Activated T-cell treated with anti-CD3 and anti-CD28 coated beads for 24 hours (primary cell): ENCODE measurements at places on chromosomes 16 and 17.
A peak's percentile ranks its signal among the peaks of the same experiment; 100 is the strongest.

GRCh38 chr17:2084036-2084765 is 29.3 kb downstream of the HIC1 start:
- DNase-seq: no peak

DNA sequence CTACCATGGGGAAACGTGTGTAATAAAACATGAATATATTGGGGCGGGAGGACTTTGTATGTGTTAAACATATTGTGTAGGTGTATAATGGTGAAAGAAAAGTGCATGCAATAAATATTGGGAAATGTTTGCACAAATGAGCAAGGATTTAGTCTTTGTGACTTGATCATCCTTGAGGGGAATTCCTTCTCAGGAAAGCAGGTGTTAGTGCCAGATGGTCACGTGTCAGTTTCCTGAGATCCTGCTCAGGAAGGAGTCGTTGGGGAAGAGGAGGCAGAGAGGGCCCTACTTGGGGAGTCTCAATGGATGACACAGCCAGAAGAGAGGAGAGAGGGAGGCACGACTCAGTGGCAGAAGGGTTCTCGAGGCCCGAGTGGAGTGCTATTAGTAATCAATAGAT is 53.2 kb downstream of the MSI2 start:
- DNase-seq: no peak

DNA sequence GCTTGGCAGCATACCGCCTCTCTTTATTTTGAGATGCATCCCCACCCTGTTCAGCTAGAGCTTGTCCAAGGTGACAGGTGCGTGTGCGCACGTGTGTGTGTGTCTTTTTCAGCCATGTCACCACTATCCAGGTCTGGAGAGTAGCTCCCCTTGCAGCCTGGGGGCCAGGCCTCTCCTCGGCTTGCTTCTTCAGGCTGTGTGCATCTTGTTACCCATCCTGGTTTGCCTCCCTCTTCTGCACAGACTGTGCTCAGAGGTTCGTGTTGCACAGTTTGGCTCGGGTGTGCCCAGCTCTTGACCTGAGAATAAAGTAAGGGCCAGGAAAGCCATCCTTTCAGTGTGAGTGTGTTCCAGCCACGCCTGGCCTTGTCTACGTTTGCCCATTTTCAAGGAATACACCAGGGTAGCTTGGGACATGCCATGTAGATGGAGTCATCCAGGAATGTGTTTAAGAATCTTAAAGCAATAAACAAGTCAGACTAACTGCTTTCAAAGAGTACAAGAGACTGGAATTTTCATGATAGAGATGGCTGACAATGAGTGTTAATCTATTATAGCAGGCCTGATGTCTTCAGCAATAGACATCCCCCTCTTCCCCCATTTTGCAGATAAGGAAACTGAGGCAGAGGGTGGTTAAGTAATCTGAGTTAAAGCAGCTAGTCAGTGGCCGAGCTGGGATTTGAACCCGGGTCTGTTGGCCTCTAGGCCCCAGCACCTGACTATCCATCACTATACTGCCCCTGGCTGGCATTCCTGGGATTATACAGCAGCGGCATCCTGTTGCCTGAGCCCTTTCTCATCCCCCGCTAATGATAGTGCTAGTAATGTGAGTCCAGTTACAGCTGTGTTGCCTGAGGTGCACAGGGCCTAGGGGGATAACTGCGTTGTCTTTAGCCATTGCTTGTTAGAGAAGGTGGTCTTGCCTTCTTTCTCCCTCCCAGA is 77.9 kb downstream of the KSR1 start:
- no peak for DNase-seq

DNA sequence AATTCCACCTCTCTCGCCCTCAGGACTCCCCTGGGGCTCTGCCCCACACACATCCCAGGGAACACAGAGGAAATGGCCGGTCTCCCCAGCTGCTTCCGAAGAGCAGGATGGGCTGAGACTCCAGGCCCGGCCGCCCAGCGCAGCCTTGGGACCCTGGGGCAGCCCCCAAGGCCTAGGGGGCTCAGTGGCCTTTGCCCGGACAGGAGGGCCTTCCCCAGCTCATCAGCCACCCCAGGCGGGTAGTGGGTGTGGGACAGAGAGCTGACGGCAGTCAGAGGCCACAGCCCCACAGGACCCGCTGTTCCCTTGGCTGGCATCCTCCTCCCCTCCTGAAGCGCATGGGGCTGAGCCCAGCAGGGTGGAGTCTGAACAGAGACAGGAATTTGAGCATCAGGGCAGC is 6.2 kb upstream of the CBFA2T3 start:
- DNase-seq: no peak

GRCh38 chr16:72093448-72094265 is at the start of the genes DHX38 and TXNL4B:
Gene DHX38 (plus strand): TSS chr16:72093847. CDS start chr16:72096158, 2,311 bp downstream.
Gene TXNL4B (minus strand): TSS chr16:72093620. CDS start chr16:72090749, 2,871 bp downstream.
- peak; percentile 88 for DNase-seq

DNA sequence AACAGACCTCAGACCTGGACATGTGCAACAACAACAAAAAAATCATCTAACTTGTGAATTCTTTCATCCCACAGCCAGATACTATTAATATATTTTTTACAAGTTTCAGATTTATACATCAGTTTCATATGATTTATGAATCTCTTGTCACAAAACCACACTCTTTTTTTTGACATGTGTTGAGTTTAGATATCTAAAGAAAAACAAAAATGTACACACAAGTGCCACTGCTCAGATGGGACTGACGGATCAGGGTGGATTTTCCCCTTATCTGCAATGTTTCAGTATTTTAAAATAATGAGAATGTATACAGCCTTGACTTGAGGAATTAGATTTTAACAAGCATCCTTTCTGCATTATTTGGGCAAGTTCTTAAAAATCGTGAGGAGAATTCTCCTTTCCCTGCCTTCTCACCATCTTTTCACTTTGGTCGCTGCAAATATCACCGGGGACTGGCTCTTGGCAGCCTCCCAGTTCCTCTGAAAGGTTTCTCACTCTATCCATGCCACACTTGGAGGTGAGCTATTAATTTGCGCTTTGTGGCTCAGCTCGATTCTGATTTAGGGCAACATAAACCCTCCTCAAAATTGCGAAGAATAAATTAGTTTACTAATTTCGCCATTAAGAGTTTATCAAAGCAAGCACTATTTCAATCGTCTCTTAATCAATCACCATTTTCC is 225.7 kb downstream of the XYLT1 start:
- DNase-seq: no peak

DNA sequence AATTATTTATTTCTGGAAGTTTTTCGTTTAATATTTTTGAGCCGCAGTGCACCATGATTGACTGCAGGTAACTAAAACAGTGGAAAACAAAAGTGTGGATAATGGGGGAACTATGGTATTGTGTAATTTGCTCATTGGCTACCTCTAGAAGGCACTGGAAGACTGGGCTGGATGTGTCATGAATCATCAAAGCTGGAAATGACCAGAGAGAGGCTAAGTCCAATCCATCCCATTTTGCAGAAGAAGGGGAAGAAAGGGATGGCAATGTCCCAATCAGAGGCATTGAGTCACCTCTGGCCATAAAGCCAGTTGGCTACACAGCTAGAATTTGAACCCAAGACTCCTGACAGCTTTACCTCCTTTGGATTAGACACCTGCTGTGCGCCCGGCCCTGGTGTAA is 29.3 kb downstream of the GLP2R start:
- no peak for DNase-seq

DNA sequence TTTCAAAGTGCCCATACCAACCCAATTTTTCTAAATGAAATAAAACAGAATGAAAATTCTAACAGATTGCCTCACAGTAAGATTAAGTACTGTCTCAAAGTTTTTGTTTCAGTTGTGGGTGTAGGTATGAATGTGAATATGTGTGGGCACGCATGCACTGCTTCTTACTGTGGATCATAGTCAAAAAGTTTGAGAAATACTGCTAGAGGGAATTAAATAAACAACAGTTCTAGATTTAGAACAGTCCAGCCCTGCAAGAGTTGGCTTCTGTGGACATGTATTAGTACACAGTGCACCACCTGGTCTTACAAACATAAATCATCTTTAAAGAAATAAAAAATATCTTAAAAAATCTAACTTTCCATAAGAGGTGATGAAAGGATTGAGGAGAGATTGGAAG is 8.4 kb downstream of the ZNF652 start:
- DNase-seq: no peak

DNA sequence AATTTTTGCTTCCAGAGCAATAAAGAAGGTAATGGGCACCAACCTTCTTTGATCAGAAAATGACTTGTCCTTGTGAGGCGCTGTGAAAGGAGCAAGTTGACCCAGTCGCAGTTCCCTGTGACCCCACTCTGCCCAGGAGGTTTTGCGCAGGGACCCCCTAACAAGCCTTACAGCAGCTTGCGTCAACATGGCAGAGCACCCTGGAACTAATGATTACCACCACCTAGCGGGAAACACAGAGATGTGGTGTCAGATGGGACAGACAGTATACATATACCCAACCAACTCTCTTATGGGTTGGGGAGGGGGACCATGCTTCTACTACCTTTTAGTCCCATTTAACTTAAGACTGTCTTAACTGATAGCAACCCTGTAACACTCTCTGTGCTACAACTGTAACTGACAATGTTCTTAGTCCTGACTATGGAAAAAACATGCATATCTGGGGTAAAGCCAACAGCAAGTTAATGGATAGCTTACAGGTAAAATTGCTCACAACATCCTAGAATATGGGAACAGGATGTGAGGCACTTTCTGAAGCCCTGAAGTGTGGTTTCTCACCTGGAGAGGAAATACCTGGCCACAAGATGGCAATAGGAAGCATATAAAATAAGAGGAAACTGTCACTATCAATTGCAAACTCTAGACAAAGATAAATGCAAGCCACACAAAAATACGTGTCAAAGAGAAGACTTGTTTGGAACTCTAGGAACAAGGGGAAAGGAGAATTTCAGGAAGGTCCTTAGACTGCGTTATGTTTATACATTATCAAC is 3.0 kb downstream of the KARS1 start:
- no peak for DNase-seq
